ENCODE measurements at places on chromosomes 13 and 19.

DNA sequence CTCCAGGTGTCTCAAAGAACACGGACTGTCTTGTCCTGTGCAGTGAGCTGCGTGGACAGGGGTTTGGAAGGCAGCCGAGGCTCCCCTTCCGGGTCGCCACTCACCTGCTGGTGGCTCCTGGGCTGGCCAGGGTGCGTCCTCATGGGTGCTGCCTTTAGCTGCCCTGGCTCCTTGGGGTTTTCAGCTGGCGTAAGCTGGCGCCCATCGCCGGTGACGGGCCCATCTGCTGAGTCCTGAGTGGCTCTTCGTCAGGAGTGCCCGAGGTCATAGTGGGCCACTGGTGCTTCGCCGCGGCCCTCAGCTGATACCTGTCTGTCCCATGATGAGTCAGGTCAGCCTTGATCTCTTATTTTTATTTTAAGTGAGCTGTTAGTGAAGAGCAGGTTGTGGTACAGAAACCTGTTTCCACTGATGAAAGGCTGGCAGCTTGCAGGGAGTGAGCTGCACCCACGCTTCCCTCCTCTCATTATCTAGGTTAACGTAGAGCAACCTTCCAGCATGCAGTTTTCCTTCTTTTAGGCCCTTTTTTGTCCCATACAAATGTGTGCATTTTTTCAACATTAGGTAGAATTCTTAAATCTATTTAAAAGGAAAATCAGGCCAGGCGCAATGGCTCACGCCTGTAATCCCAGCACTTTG lies 18.4 kb downstream of the EPN1 start:
- DNase-seq = no peak

DNA sequence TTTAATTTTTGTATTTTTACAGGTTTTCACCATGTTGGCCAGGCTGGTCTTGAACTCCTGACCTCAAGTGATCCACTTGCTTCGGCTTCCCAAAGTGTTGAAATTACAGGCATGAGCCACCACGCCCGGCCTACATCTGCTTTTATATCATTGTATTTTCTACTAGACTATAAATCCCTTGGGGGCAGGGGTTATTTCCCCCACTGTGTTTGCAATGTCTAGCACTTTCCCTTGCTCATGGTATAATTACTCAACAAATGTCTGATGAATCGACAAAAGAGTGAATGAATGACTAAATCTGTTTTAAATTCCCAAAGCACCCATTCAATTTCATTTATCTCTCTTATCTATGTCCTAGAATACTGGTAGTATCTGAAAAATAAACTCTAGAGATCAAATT lies 244.5 kb upstream of the CSNK1A1L start:
- no peak for DNase-seq

- no peak for DNase-seq
These were observed 44.3 kb upstream of the KLF2 start for GRCh38 chr19:16280306-16280705.

DNA sequence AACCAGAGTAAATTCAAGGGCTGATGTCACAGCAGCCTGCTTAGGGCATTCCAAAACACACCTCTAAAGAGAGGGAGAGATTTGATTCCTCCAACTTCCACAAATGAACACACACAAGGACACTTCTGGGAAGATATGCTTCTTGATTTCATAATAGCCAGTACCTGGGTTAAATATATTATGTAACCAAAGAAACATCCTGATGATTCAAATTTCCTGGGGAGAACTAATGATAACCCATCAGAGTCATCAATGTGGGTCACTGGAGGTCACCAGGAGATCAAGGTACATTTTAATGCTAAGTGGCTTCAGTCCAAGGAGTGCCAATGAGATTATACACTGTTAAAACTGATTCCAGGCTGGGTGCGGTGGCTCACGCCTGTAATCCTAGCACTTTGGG lies 54.0 kb upstream of the DOCK9 start:
- no peak for DNase-seq

GRCh38 chr13:30235216-30235615 lies 72.1 kb downstream of the KATNAL1 start:
- no peak for DNase-seq

DNA sequence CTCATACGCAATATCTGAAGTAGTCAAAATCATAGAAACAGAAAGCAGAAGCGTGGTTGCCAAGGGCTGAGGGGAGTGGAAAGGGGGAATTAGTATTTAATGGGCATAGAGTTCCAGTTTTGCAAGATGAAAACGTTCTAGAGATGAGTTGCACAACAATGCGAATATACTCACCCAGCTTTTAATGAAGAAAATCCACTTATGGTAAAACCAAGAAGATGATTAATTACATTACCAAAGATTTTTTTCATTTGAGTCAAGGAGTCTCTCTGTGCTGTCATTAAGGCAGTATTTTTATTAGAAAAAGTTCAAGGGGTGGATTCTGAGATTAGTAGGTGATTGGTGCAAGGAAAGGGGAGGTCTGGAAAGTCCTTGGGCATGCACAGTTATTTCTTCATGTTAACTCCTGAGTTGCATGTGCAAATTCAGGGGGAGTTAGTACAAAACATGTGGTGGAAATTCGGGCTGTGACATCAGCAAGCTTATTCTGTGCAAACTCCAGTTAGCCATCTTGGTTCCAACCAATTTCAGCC lies 6.9 kb upstream of the CBY2 start:
- DNase-seq = no peak

DNA sequence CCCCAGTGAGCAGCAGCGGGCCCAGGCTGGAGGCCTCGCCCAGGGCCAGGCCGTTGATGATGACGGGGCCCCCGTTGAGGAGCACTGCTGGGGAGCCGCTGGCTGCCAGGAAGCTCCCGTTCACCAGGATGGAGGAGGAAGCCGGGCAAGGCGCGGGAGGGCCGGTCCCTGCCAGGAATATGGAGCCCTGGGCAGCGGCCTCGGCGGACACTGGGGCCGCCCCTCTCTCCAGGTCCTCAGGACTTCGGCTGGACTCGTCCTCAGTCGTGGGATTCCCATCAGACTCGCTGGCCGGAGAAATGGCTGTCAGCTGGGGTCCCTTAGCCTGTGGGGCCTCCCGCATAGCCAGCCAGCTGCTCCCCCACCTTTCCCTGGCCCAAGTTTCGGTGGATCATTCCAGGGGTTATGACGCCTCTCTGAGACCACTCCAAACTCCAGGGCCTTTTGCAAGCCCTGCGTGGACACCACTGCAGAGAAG lies 2.1 kb downstream of the SIX5 start:
- no peak for DNase-seq

- DNase-seq = no peak
These were observed 103.5 kb downstream of the FOXO1 start for GRCh38 chr13:40562975-40563349.

DNA sequence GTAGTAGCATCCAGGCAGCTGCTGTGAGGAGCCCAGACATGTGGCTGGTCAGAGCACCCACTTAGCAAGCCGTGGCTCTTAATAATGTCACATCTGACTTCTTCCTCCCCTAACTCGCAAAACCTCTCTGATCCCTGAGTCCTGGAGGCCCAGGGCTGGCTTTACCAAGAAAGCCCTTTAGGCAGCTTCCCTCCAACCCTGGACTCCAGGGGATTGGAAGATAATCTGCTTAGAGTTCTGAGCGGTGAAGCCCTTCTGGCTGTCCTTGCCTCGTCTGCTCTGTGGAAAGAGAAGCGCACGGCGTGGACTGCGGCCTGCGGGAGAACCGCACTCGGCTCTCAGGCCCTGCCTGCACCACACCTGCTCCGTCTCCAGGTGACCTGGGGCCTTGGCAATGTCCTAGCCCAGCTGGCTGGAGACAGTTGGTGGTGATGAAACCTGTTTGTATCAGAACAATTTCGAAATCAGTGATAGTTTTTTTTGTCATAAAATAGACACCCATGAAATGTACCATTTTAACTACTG lies 64.5 kb upstream of the MCF2L start:
- no peak for DNase-seq

GRCh38 chr19:35346193-35347052 lies 1.3 kb upstream of the FFAR1 start:
- peak; percentile 77 for DNase-seq

- no peak for DNase-seq
These were observed 174.8 kb downstream of the KDM4B start for GRCh38 chr19:5143471-5144411.

DNA sequence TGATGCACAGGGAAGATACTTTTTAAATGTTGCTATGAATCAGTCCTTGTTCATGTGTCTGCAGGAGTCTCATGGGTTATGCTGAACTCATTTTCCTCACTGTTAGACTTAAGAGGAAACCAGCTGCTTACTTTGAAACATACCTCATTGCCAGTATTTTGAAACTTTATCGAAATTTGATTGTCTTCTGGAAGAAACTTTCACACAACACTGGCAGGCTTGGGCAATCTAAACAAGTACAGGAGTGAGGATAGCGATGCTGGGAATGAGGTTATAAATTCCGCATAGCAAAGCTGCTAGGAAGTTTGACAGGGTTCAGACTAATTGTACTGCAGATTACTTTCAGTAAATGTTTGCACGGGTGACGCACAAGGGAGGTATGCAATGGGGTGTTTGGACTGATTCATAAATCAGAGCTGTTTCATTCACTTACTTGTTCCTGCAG lies 245.7 kb downstream of the DNAJC15 start:
- no peak for DNase-seq

DNA sequence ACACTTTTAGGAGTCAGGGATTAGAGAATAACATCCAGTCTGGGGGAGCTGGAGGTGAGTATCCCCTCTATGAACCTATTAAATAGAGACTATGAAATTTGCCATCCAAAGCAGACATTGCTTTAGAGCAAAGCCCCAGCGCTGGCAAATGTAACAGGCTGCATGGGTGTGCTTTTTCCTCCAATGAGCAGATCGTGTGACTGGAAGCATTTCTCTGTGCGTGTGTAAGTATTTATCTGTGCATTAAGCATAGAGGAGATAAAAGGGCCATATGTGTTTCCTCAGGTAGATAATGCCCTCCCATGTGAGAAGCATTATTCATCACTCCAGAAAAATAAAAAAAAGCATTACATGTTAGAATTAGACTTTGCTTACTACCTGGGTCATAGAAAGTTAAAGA lies 924 bp downstream of the TNFSF13B start:
- DNase-seq = no peak

GRCh38 chr13:76887076-76887563 lies 915 bp upstream of the KCTD12 start:
- DNase-seq = no peak

DNA sequence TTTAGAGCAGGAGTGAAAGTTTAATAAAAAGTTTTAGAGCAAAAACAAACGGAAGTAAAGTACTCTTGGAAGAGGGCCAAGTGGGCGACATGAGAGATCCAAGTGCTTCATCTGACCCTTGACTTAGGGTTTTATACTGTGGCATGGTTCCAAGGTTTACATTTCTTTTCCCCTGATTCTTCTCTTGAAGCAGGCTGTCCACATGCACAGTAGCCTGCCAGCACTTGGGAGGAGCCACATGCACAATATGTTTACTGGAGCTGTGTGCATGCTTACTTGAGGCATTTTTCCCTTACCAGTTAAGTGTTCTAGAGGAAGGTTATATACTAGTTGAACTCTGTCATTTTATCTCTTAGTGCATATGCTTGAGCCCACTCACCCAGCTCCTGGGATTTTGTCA lies 295.6 kb downstream of the TBC1D4 start:
- DNase-seq = no peak

DNA sequence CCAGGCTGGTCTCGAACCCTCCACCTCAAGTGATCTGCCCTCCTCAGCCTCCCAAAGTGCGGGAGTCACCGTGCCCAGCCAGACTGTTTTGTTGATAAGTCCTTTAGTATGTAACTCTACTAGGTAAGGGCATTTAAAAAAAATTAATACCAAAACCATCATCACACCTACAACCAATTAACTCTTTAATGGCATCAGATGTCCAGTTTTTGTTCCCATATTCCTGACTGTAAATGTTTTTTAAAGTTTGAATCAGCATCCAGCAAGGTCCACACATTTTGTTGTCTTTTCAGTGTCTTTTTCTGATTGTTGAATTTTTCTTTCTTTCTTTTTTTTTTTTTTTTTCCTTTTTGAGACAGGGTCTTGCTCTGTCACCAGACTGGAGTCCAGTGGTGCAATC lies 5.6 kb downstream of the FCGRT start:
- DNase-seq = no peak

- DNase-seq = peak; percentile 95
These were observed 1.1 kb downstream of the ARHGEF1 start for GRCh38 chr19:41883821-41884733.

DNA sequence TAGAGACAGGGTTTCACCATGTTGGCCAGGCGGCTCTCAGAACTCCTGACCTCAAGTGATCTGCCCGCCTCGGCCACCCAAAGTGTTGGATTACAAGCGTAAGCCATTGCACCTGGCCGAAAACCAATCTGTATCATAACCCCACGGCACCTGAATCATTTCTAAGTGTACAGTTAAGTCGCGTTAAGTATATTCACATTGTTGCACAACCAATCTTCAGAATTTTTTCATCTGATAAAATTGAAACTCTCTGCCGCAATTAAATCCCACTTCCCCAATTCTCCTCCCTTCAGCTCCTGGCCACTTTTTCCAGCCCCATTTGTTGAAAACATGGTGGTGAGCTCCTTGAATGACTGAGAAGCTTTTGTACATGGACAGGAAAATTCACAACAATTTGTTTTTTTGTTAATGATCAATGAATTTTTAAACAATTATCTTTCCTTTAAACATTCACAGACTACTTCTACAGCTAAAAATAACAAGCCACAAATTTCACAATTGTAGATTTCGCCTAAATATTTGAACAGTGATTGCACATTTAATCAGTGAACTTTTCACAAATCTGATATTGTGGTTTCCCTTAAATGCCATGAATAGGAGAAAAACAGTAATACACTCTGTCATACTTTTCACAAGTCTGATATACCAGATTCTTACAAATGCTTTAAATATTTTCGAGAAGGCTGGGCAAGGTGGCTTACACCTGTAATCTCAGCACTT lies 13.8 kb downstream of the FGF21 start:
- no peak for DNase-seq

- peak; percentile 38 for DNase-seq
These were observed 38.7 kb downstream of the NFIX start for GRCh38 chr19:13033819-13034611.

GRCh38 chr13:96662036-96662435 lies 332.2 kb downstream of the OXGR1 start:
- no peak for DNase-seq

GRCh38 chr13:104357174-104357573 lies 1291.0 kb upstream of the SLC10A2 start:
- DNase-seq = no peak

DNA sequence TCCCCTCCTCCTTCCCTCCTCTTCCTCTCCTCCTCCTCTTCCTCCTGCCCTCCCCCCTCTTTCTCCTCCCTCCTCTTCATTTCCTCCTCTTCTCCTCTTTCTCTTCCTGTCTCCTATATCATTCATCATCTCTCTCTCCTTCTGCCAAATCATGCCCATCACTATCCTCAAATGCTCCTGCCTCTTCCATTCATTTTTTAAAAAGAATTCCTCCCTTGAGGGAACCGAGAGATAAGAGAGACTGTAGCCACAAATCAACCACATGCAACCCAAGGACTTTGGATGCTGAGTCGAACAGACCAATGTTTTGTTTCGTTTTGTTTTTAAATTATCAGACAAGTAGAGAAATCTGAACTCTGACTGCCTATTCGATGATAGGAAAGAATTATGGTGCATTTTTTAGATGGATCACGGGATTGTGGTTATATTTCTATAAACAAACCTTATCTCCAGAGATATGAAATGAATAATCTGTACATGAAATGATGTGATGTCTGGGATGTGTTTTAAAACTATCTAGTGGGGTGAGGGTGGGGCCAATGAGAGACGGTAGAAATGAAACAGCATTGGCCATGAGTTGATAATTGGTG lies 9.5 kb upstream of the ZNF541 start:
- no peak for DNase-seq
